Fibroblast of mammary gland (primary cell): ENCODE measurements at places on chromosomes 5 and 9.

DNA sequence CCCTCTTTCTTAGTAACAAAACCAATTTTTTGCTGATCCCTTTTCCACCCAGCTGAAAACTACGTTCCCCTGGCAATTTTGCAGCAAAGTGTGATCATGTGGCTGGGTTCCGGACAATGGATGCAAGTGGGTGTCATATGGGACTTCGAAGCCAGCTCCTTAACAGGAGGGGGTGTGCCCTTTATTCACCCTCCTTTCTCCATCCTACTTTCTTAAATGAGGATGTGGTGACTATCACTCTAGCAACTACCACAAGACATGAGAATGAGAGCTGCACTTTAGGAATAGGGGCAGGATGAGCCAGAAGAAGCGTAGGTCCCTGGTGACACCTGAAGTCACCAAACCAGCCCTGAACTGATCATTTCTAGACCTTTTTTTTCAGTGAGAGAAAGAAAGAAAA is 58.9 kb downstream of the IRF1 start:
- DNase-seq: no peak

- peak; percentile 83 for DNase-seq
Observed at GRCh38 chr9:107389617-107390071, 99.9 kb downstream of the KLF4 start.

GRCh38 chr9:95834281-95834907 is 41.1 kb upstream of the ERCC6L2 start:
- no peak for DNase-seq

- no peak for DNase-seq
Observed at GRCh38 chr5:176548967-176549444, at the start of gene CDHR2. Gene CDHR2, plus strand, starts transcription at chr5:176549342. Its CDS starts 16,011 bp downstream, at chr5:176565353.

- DNase-seq: no peak
Observed at GRCh38 chr5:122169350-122170103, 40.2 kb downstream of the ZNF474 start.

GRCh38 chr9:13586587-13587374 is 307.3 kb upstream of the MPDZ start:
- DNase-seq: no peak
